ENCODE measurements at places on chromosomes 7 and 10.

GRCh38 chr10:103224133-103224532, 21.6 kb upstream of the RPEL1 start:
- DNase-seq, result no peak

- no peak for DNase-seq
Observed at GRCh38 chr7:2921653-2922347, 77.7 kb upstream of the GNA12 start.

DNA sequence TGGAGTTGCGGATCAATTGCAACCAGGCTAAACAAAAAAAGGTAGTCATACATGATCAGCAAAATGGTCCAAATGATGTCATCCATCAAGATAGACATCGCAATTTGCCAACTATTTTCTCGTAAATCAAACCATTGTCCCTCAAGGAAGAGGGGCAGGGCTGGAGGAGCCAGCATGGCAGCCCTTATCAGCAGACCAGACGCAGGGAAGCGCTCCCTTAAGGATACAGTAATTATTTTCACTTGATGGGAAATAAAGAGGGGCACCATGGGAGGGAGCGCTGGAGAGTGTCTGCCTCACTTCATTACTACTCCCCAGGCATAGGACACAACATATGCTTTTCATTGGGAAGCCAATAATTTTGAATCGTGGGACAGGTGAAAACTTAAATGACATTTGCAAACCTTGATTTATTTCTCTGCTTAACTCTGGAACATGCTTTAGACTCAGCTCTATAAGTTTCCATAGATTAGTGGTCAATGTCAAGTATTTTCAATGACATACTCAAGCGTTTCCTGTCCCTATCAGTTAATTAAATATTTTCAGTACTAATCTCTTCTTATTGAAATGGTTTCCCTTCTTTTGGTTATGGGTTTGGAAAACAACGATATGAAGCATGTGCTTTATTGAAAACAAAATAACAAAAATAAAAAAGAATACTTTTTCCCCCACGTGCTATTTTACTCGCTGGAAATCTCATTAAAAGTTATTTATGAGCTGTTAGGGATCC, 202.4 kb upstream of the HABP2 start:
- DNase-seq, result no peak

DNA sequence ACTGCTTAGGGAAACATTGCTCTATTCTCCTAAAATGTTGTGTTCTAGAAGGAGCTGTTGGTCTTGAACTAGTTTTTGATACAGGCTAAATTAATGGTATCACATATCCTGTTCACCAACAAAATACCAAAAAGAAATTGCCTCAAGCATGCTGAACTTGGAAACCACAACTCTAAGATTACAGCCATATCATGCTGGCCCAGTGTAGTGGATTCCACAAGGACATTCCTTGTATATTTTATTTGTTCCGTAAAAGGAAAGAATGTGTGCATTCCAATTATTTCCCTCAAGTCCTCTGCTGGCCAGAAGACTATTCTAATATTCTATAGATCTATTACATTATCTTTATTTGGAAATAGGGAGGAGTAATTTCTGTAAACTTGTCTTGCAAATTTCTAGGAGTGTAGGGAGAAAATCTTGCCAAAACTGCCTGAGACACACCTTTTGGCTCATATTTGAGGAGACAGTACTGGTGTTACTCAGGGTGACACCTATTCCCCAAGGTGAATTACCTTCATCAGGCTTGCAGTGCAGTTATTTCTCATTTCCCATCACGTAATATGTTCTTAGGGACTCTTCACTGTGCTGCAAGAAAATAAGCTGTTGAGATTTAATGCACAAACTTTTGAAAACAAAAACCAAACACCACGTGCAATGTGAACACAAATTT, 1.9 kb upstream of the NEBL start:
- DNase-seq, result no peak

DNA sequence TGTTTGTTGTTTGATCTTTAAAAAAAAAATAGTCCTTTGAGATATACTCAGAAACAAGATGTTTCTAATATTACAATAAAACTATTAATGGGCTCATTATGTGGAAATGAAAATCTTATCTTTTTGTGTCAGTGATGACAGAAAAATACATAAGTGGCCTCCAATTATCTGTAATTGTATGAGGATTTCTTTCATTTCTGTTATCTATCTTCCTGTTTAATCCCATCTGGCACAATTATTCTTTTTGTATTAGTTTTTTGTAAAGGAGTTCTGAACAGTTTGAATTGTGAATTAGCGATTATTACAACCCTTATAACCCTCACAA, 270.8 kb downstream of the BBS9 start:
- no peak for DNase-seq

GRCh38 chr7:75993689-75994387, 557 bp downstream of the TMEM120A start:
- peak; percentile 49 for DNase-seq

- no peak for DNase-seq
Observed at GRCh38 chr10:98417973-98418664, 3.1 kb upstream of the PYROXD2 start.

DNA sequence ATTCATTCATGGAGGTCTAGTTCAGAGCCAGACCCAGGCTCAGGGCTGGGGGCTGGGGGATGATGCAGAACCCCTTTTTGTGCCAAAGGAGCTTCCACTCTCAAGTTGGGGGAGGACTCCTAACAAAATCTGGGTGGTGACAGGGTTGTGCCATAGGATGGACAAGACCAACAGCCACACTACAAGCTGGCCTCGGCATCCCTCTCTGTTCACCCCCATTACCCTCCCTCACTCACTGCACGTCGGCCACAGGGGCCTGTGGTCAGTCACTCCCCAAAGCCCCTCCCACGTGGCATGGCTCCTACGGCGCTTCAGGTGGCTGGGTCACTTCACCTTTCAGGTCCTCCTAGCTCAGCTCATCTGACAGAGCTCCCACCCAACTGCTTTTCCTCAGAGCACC, 348.7 kb upstream of the ZMIZ1 start:
- DNase-seq, result no peak

GRCh38 chr10:133399123-133399601, 5.2 kb downstream of the MTG1 start:
- no peak for DNase-seq

DNA sequence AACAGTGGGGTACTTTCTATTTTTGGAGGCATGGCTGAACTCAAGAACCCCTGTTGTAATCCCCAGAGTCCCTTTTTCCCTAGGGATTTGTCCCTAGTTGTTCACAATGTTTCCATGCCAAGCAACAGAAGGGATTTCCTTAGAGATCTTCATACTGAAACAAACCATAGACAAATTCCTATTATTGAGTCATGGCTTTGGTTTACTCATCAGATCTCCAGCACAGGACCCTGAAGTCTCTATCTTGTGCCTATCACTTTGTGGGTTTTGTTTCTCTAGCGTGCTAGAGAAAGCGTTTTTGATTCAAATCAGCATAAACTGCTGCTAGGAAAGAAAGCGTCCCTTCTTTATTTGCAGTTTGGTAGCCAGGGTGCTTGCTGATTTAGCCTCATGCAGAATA, 165.0 kb downstream of the BAMBI start:
- DNase-seq, result no peak

GRCh38 chr7:542713-543500, 23.3 kb upstream of the PDGFA start:
- no peak for DNase-seq

DNA sequence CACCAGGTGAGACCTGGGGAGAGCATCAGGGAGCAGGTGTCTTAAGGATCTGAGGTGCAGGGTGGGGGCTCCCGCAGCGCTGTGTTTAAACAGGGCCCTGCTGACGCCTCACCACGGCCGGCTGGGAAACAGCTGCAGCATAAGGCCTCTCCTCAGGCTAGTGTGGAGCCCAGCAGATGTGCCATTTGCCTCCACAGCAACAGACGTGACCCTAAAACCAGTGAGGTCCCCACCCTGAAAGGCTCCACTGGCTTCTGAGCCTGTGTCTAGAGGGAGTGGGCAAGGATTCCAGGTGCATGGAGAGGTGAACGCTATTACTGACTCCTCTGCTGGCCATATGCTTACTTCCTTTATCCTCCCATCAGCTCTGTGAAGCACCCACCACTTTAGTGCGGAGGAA, 47.8 kb downstream of the SYPL1 start:
- no peak for DNase-seq

GRCh38 chr7:129503725-129504124, 1.4 kb downstream of the SMKR1 start:
- no peak for DNase-seq

DNA sequence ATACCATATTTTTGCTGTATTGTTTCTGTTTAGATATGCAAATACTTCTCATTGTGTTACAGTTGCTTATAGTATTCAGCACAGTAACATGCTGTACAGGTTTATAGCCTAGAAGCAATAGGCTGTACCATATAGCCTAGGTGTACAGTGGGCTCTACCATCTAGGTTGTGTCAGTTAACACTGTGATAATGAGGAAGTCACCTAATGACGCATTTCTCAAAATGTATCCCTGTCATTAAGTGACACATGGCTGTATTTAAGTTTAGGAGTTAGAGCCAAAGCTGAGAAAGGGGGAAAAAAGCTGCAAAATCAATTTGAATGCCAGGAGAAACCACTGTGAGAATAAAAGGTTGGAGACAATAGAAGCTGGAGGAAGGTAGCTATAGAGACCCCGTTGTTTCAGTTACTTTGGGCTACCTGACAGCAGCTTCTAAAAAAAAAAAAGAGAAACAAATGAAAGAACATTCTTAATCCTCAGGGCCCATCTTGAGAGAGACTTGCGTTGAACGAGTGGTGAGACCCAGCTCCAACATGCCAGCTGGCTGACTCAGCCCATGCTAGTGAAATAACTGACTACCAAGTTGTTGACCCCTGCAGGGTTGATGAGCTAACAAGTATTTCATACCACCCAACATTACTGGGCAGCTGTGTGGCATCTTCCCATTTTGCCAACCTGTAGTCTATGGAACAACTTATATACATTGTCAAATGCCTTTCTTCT, 8.7 kb downstream of the STARD3NL start:
- DNase-seq, result no peak

- DNase-seq, result no peak
Observed at GRCh38 chr7:87170828-87171227, 18.6 kb downstream of the DMTF1 start.

- DNase-seq, result no peak
Observed at GRCh38 chr10:112907893-112908292, 42.2 kb upstream of the TCF7L2 start.

GRCh38 chr10:101032637-101033224, 1.7 kb downstream of the SFXN3 start:
- peak; percentile 93 for DNase-seq

DNA sequence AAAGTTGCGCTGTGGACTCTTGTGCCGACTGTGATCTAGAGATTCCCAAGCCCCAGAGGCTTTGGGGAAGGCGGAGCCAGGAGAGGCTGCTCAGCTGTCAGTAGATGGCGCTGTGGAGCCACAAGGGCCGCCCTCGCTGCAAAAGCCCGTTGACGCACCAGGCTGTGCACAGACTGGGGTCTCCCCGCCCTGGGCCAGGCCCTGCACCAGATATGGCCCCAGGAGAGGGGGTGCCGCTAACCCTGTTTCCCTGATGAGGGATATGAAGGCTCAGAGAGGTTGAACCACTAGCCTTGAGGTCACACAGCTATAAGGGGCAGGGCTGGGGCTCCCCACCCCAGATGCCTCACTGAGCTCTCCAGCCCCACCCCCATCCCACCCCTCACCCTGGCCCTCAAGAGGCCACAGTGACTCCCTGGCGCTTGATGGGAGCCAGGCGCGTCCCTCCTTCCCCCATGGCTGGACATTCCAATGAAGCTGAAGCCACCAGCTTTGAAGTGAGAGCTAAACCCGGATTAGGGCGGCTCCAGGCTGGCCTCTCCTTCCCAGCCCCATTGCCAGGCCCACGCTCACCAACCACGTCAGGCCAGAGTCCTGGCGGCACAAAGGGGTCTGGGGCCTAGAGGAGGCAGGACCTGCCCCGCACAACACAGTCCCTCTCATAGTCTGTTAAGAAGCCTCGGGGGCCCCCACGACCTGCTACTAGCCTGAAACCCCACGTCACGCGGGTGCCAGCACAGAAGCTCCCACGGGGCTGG, 26.4 kb downstream of the MYL10 start:
- DNase-seq, result peak; percentile 86

GRCh38 chr7:121280656-121281055, 48.1 kb upstream of the WNT16 start:
- DNase-seq, result no peak

DNA sequence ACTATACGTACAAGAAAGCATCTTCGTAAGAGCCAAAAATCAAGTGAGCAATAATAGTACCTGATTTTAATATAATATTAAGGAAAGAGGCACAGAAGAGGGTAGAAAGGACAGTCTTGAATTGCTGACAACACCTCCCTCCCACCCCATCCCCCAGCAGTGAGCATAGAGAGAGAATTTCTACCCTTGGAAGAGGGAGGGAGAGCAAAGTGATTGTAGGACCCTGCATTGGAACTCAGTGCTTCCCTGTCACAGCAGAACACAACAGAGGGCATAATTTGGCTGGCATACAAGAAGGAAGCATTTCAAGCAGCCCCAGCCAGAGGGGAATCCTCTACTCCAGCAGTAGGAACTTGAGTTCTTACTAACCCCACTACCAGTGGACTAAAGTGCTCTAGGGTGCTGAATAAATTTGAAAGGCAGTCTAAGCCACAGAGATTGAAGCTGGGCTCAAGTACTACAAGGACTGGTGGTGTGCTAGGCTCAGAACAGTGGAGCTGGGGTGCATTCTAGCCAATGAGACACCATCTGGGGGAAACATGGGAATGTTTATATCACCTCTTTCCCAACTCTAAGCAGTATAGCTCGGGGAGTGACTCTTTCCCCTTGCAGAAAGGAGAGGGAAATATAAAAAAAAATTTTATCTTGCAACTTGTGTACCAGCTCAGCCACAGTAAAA, 44.2 kb downstream of the PCLO start:
- DNase-seq, result no peak

DNA sequence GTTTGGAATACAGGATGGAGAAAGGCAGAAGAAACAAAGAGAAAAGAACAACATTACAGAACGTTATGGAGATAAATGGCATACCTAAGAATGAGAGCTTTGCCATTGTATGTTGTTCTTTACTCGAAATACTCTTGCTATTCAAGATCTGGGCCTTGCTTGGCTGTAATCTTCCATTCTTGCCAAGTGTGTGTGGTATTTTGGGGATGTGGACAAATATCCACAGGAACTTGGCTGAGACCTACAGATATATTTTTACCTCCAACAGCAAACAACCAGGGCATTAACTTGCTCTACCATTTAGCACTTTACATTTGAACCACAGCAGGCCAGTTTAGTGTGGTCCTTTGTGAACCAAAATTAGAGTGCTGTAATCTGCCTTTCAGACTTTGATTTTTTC, 76.3 kb downstream of the DKK1 start:
- DNase-seq, result no peak

- no peak for DNase-seq
Observed at GRCh38 chr10:775245-776075, 86.0 kb upstream of the DIP2C start.

GRCh38 chr10:92692697-92693533, 3.2 kb downstream of the HHEX start:
- DNase-seq, result no peak
